ENCODE measurements at places on chromosomes 12 and 14.

GRCh38 chr12:121776190-121777098, 17.0 kb downstream of the RHOF start:
- peak; percentile 93 for DNase-seq

GRCh38 chr14:58882577-58883018, 244.8 kb downstream of the DACT1 start:
- DNase-seq = no peak

- DNase-seq = no peak
Measured at GRCh38 chr14:63418020-63418419, 99.3 kb upstream of the GPHB5 start.

- DNase-seq = peak; percentile 69
Measured at GRCh38 chr12:25020621-25021243, 71.8 kb upstream of the BCAT1 start.

- DNase-seq = no peak
Measured at GRCh38 chr12:80565271-80565670, 121.2 kb downstream of the PTPRQ start.

- no peak for DNase-seq
Measured at GRCh38 chr12:100324498-100324897, 32.4 kb upstream of the SLC17A8 start.

- peak; percentile 78 for DNase-seq
Measured at GRCh38 chr14:68820999-68821683, 28.3 kb upstream of the ZFP36L1 start.

DNA sequence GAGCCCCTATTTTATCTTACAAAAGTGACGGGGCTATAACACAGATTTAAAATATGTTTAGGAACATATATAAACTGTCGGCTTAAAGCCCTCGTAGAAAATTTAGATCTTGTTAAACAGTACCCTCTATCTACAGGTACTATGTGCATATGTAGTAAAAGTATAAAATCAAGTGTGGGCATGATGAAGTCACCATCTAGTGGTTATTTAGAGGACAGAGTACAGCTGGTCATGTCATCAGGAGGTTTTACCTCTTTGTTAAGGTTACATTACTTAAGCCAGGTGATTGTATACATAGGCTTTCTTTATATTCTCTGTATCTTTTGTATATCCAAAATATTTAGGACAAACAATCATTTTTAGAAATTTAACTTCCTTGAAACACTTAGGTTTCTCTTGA, 18.2 kb upstream of the TNS2 start:
- DNase-seq = no peak

GRCh38 chr14:36767603-36768281, 106.1 kb downstream of the PAX9 start:
- no peak for DNase-seq

DNA sequence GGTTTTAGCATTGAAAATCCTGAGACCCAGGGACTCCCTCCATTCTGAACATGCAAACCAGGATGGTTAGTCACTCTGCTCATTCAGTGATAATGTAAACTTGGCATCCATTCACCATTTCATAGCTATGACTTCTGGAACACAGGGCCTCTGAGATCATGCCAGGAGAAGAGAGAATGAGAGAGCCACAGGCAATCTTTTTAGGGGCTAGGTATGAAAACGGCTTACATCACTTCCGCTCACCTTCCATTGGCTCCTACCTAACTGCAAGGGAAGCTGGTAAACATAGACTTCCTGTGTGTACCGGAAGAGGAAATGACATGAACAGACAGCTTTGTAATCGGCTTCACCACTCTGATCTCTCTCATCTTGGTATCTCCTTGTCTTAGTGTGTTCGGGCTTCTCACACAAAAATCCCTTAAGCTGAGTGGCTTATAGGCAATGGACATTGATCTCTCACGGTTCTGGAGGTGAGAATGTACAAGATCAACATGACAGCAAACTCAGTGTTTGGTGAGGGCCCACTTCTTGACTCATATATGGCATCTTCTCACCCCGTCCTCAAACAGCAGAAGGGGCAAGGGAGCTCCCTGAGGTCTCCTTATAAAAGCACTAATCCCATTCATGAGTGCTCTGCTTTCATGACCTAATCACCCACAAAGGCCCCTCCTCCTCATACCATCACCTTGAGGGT, 465.9 kb upstream of the TBX3 start:
- no peak for DNase-seq

DNA sequence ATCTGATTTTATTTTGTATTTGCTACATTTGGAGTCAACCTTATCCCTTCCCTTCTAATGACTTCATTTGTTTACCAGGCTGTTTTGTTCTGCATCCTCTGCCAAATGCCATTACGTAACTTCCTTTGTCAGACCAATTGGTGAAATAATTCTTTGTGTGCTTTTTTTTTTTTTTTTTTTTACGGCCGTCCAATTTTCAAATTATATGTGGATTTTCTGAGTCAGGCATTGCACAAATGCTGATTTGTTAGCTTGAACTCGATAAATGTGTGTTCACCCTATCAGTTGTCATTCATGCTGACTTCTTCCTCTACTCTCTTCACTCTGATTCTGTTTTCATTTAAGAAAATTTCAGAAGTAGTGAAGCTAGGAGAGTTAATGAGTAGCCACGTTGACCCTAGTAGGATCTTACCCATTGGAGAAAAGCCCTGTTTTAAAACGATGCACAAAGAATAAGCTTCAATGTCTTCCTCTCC, 386.2 kb downstream of the DIO2 start:
- no peak for DNase-seq

DNA sequence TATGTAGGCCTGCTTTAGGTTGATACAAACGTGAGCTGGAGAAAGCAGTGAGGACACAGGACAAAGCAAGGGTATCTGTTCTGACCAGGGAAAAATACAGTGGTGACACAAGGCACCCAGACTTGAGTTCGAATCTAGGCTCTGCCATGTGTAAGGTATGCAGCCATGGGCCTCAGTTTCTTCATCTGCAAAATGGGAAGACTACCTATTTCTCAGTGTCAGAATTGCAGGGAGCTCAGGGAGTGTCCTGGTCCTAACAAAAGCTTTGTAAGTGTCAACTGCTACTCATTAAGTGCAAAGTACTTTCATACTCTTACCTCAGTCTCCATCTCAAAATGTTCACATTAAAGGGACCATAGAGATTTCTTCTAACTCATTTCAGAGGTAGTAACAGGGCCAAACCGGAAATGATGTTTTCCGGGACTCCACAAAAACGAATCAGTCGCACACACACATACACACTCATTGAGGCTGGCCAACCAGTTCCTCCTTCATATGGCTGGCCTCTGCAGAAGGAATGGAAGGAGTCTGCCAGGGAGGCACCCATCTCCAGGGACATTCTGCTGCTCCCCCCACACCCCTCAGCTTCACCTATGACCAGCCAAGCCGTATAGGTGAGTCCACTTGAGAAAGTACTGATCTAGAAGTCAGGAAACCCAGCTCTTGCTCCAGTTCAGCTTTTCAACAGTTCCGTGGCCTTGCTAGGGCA, 7.8 kb downstream of the CTDSP2 start:
- no peak for DNase-seq

- no peak for DNase-seq
Measured at GRCh38 chr14:85565862-85566296, 35.9 kb downstream of the FLRT2 start.

GRCh38 chr12:45208604-45209487, 7.0 kb upstream of the ANO6 start:
- no peak for DNase-seq

DNA sequence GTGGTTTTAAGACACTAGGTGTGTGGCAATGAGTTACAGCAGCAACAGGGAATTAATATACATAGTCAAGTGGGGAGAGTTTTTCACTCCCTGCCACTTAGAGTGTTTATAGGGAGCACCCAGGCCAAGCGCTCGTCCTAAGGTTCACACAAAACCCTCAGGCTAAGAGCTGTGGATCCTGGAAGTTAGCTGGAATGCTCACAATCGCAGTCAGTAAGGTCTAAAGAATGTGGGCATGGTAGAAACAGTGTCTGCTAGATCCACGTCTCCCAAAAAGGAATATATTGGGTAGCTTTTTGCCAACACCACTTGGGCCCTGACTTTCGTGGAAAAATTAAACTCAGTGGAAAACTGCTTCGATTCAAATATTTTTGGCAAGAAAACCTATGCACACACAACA, 36.6 kb downstream of the STAB2 start:
- no peak for DNase-seq

DNA sequence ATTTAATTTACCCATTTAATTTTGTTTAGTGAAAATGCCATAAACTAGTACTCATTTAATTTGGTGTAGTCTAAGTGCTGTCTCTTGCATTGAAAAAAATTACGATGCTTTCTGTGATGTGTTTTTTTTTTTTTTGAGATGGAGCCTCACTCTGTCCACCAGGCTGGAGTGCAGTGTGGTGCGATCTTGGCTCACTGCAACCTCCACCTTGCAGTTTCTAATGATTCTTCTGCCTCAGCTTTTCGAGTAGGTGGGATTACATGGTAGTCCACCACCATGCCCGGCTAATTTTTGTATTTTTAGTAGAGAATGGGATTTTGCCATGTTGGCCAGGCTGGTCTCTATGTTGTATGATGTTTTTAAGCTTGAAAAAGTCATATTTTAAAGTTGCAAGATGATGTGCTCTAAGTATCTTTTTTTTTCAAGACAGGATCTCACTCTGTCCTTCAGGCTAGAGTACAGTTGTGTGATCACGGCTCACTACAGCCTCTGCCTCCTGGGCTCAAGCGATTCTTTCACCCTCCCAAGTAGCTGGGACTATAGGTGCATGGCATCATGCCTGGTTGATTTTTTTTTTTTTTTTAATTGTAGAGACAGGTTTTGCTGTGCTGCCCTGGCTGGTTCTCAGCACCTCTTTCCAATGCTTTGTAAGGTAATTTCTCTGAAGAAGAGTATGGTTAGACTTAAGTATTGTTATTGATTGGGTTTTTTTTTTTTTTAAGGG, 8.6 kb downstream of the LRRC10 start:
- DNase-seq = no peak

DNA sequence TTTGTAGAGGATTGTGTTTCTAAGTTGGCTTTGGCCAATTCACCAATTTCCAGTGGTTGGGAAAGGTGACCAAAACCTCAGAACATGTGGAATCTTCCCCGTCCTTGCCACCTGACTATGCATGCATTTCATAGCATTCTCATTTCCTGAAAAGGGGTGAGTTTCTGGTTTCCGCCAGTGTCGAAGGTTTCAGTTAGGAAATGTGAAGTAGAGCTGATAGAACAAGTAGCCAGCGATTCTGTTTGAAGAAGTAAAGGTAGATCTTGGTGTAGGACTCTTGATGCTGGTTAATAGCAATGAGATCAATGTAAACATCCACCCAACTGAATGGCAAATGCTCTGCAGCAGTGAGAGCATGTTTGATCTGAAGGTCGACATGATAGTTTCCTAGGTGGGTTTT, 15.9 kb downstream of the SMOC1 start:
- no peak for DNase-seq

DNA sequence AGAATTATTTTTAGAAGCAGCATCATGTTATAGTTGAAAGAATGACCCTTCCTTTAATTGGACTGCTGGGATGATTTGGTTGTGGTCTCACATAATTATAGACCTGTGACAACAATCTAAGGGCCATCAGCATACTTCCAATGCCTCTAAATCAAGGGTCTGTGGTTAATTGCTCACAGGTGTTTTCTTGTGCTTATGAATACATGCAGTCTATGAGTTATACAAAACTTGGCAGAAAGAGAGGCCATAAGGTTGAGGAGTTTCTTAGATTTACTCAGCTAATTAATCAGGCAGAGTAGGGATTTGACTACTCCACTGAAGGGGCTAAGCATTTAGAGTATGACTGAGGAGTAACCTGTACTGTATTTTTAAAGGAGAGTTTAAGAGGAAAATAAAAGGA, 37.0 kb upstream of the FRMD6 start:
- no peak for DNase-seq

DNA sequence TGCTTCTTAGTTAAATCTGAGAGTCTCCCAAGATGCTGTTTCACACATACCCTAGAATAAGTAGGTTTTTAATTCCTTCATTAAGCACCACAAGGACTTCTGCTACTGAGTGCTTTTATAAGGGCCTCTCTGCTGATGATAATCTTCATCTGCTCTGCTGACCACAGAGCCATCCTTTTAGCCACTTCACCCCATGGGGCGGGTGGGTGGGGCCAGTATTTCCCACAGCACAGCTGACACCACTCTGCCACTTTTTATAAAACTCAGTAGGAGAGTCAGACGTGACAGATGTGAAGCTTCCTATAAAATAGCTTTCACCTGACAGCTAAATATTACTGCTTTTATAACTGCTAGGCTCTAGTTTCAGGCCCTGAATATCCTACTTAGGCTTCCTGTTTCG, 20.3 kb downstream of the FCF1 start:
- DNase-seq = no peak

GRCh38 chr12:89840162-89840922, 131.7 kb upstream of the ATP2B1 start:
- no peak for DNase-seq

GRCh38 chr14:27078191-27078590, 480.4 kb upstream of the NOVA1 start:
- DNase-seq = no peak

GRCh38 chr14:49865431-49865859, 12.9 kb upstream of the NEMF start:
- DNase-seq = no peak

Measured in GM13976 (cell line).